ACHN (cell line): ENCODE measurements at places on chromosomes 7 and 10.

DNA sequence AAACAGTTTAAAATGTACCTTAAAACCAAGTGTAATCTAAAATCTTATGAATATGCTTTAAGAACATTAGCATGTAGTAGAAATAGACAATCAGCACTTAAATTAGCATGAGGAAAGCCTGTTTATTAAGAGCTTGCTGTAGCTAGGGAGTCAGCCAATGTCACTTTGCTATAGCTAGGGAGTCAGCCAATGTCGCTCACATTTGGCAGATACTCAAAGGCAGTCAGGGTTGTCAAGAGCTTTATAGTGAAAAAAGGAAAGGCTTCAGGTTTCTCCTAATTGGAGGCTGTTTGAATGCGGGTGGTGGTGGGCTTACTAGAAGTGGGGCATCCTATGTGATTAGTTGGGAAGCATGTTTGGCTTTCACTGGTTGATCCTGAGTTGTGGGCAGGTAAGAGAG is 226.2 kb upstream of the DGKB start:
- no peak for DNase-seq

DNA sequence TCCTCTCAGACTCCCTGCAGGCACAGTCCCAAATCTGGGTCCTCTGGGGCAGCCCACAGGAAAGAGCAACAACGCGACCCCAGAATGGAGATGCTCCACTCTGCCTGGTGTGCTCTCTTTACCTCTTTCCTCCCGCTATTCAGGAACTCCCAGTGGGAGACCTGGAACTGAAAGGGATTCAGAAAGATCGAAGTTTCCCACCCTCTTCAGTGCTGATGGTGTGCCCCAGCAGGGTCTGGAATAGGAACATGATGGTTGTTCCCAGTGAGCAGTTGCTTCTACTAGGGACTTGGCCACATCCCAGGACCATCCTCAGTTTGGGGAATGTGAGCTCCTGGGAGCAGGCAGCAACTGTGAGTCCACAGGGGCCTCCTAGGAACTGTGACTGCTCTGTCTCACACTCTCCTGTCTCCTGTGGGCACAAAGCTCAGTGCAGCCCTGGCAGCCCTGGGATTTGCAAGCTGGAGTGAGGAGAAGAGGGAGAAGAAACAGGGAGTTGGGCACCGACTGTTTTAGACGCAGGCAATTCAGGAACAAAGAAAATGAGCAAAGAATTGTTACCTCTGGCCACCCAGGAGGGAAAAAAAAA is 17.9 kb downstream of the OR6V1 start:
- no peak for DNase-seq

DNA sequence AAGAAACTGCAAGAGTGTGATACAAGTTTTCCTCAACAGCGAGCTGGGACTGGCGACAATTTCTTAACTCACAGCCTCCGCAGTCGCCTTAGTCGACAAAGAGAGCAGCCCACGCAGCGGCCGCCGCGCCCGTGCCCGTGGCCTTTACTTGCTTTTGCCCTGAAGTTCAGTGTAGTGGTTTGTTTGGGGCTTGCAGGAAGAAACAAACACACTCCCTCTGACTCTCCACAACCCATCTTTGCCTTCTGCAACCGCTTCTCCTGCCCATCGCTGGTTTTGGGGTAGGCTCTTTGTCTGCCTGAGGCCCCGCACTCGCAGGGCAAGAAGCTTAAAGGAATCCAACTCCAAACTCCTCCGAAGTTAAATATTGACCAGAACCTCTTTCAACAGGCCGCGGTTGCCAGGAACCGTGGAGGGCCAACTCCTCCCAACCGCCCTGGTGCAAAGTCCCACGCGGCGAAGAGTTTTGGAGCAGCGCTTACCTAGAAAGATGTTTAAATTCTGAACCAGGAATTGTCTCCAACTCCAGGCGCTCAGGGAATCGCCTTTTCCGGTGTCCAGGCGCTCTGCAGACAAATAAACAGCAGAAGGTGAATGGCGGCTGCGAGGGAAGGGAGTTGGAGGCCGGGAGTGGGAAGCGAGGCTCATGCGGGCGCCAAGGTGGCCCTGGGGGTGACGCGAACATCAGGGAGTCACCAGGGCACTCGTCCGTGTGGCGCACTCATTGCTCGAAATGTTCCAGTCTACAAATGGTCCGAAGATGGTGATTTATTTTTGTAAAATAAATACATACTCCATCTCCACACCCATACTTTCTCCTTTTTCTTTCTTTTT is 8.3 kb downstream of the HOXA4 start:
- peak; percentile 94 for DNase-seq

DNA sequence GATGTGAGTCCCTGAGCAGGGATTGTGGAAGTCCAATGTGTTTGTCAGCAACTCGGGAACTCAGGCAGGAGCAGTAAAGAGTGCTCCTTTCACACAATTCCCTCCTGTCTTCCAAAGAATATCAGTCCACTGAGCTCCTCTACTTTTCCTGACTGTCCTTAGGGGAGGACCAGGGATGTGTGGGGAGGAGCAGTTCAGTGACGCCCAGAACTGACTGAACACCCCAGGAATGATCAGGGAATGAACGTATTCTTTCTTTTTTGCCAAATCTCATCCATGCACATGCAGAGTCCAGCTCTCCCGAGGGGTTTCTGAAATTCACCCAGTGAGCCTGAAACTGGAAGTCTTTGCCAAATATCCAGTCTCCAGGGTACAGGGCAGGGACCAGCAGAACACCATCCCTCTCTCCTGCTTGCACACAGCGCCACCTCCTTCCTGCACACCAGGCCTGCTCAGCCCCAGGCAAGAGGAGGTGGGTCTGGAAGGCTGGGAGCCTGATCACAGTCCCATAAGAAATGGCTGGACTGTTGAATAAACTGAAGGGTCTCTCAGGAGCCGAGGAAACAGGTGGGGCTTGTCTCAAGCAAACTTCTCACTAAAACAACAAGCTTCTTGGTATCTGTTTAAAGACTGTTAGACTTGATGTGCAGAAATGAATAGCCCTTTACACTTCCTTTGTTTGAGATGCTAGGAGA is 294.7 kb downstream of the C7orf25 start:
- no peak for DNase-seq

DNA sequence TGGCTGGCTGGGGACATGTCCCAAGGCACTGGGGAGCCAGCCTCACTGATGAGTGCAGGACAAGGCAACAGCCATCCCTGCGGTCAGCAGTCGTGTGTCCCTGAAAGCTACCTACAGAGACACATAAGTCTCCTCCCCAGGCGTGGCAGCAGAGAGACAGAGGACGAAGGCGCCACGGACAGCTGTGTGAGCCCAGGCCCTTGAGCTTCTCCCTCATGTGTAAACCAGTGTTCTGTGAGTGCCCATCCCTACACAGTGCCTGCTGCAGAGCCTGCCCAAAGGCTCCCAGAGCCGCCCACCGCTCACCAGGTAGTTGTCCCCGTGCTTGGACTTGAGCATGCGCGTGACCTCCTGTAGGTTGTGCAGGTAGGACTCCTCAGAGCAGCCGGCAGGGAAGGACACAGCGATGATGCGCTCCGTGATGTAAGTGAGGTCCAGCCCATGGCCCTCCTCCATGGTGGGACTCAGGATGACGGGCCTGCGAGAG is 142.7 kb downstream of the TNS3 start:
- no peak for DNase-seq

- DNase-seq = peak; percentile 76
These were observed 310.6 kb downstream of the PARD3 start for GRCh38 chr10:34504534-34504933.

- DNase-seq = no peak
These were observed 157.7 kb downstream of the PLPP4 start for GRCh38 chr10:120614680-120615079.

DNA sequence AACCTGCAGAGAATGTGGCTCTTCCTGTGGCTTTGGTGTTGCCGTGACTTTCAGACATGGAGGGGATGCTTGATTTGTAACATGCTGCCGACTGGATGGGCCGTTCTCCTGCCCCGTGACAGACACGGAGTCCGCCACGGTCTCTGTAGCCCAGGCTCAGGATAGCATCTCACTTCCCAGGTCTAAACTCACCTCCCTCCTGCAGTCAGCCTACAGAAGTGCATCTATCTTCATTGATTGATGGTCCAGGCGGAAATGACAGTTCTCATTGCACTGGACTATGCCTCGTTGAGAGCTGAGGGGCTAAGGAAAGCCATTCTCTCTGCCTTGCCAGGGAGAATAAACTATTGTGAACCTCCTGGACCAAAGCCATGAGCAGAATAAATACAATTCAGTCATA is 77.5 kb downstream of the CHN2 start:
- DNase-seq = no peak

- DNase-seq = no peak
These were observed 8.7 kb downstream of the ABLIM1 start for GRCh38 chr10:114649217-114649903.
